ENCODE measurements at places on chromosomes 1 and 21.

DNA sequence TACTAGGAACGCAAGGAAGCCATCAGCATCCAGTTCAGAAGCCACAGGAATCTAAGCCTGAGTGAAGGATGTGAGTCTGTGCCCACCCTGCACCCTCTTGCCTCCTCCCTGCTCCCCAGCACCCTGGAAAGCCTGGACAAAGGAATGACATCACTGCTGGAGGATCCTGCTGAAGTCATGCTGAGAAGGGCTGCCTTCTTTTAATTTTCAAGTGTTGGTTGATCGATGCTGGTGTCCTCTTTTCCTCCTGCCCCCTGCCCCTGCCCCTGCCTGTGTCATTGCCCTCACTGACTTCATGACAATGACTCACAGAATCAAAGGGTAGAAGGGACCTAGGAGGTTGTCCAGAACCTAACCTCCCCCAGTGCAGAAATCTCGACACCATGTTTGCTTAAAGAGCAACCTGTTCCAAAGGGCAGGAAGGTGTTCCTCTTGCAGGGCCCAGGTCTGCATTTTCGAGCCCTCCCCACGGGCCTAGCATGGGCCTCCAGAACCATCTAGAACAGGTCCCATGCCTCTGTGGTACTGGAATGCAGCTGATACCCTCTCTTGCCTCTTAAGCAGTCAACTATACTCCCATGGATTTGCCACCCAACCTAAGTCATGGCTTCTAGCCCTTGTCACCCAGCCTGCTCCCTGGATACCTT lies 9.6 kb downstream of the DHRS3 start:
- no peak for DNase-seq

GRCh38 chr1:225990705-225991464 lies 8.3 kb downstream of the SDE2 start:
- no peak for DNase-seq

DNA sequence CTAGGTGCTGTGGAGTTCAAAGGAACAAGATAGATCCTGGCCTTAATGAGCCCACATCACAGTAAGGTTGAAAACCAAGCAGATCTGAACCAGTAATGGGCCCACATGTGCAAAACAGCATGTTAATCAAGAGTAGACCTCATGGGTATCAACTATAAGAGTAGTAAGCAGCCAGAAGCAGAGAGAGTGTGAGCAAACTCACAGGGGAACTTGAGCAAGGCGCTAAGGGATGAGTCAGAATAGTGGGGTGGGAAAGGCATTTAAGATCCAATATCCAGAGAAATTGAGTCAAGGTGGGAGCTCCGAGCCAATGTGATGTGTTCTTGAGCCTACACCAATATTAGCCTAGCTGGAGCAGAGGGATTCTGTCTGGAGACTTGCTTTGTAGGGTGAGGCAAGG lies 52.4 kb upstream of the GJA5 start:
- DNase-seq, result no peak

- no peak for DNase-seq
Measured at GRCh38 chr21:21039624-21040170, 41.5 kb downstream of the NCAM2 start.

- no peak for DNase-seq
Measured at GRCh38 chr1:162327788-162328165, 48.9 kb downstream of the SPATA46 start.

All from right cardiac atrium (tissue), 5 donors.